ENCODE measurements at places on chromosomes 7 and 10.

DNA sequence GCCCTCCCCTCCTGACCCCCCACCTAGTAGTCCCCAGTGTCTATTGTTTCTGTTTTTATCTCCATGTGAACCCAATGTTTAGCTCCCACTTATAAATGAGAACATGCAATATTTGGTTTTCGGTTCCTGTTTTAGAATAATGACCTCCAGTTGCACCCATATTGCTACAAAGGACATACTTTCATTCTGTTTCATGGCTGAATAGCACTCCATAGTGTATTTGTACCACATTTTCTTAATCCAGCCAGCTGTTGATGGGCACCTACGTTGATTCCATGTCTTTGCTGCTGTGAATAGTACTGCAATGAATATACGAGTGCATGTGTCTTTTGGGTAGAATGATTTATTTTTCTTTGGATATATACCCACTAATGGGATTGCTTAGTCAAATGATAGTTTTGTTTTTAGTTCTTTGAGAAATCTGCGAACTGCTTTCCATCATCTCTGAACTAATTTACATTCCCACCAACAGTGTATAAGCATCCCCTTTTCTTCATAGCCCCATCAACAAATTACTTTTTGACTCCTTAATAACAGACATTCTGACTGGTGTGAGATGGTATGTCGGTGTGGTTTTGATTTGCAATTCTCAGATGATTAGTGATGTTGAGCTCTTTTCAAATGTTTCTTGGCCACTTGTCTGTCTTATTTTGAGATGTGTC lies 128.4 kb upstream of the PHYHIPL start:
- DNase-seq = no peak

DNA sequence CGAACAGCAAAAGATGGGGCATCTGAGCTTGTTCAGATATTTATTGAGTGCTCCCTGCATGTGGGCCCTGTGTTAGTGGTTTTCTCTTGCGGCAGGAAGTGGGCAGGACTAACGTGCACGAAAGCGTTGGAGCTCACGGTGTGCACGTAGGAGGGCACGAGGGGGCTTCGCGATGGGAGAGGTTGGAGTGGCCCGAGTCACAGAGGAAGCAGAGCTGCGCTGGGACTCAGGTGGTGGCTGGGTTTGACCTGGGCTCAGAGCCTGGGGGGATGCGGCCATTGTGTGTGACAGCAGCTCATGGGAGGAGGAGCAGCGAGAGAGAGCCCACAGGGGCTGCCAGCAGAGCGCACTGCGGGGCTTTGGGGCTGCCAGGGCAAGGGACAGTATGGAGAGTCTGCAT lies 7.7 kb downstream of the ZSCAN25 start:
- peak; percentile 40 for DNase-seq

DNA sequence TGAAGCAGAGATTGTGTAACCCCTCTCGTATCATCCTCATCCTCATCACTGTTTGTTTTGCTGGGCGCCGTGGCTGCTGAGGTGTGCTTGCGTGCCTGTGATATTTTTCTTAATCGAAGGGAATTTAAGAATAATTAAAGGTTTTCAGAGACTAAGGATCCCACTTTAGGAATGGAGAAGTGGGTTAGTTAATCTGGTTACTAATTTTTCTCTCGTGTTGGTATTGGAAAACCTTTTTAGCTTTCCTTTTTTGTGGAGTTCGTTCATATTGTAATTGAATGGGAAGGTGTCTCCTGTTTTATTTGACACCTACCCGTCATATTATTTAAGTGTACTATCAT lies 1.3 kb downstream of the UBN2 start:
- DNase-seq = no peak

GRCh38 chr10:112790921-112791320 lies 159.1 kb upstream of the TCF7L2 start:
- DNase-seq = no peak

DNA sequence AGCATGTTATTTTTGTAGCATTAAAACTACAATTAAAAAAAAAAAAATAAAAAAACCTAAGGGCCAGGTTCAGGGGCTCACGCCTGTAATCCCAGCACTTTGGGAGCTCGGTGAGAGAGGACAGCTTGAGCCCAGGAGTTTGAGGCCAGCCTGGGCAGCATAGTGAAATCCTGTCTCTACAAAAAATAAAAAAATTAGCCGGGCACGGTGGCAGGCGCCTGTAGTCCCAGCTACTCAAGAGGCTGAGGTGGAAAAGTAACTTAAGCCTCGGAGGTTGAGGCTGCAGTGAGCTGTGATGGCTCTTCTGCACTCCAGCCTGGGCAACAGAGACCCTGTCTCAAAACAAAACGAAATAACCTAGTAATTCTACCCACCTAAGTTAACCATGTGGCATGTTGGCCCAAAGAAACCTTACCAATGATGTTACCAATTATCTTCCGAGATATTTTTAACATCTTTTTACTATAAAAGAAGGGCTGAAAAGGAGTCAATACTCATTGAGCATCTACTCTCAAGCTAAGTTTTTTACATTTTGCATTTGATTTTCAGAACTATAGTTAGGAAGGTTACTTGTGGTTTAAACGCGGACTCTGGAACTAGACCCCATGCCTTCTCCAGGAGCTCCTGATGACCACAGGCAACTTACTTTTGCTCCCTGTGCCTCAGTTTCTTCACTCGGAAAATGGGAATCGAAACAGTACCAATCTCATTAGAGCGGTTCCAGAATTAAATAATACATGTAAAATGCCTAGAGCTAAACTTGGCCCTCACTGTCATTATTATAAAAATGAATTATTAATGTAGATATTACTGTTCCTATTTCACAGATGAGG lies 1.4 kb downstream of the ITGB1 start:
- no peak for DNase-seq

DNA sequence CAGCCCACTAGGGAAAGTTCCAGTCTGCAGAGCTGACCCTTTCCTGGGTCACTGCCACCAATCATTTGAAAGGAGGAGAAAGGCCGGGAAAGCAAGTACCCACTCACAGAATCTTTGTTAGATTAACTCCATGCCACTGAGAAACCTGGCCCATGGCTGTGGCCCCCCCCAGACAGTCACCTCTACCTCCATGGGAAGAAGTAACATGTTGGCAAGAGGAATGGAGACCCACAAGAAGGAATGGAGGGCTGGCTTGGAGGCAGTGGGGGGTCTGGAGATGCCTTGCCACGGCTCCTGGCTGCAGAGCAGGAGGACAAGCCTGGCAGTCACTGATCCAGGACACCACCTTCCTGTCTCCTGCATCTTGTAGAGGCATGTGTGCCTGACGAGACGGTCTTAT lies 32.9 kb downstream of the CUZD1 start:
- no peak for DNase-seq

DNA sequence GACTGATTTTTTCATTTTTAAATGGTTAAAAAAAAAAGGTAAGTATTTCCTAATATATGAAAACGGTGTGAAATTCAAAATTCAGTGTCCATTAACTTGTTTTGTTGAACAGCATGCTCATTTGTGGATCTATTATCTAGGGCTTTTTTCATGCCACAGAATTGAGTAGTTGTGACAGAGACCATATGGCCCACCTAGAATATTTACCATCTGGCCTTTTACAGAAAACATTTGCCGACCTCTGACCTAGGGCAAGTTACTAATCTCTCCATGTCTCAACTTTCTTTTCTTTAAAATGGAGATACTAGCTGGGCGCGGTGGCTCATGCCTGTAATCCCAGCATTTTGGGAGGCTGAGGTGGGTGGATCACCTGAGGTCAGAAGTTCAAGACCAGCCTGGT lies 41.3 kb downstream of the GRK5 start:
- DNase-seq = no peak

DNA sequence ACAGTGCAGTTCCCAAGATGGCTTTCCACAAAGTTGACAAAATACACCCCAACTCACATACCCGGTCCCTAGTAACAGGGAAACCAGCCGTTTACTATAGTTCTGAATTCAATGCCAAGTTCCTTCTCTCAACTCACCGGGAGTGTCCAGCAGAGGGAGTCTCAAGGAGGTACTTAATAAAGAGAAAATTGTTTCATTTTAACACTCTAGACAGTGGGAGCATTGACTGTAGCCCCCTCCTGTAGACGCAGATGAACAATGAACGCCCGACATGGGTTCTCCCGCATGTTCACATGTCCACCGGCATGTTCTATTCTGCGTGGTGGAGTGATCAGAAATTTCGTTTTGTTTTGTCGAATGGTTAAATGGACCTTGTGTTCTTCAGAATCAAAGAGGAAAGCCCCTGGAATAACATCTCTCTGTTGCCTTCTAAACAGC lies 1.9 kb downstream of the HIPK2 start:
- DNase-seq = peak; percentile 95

DNA sequence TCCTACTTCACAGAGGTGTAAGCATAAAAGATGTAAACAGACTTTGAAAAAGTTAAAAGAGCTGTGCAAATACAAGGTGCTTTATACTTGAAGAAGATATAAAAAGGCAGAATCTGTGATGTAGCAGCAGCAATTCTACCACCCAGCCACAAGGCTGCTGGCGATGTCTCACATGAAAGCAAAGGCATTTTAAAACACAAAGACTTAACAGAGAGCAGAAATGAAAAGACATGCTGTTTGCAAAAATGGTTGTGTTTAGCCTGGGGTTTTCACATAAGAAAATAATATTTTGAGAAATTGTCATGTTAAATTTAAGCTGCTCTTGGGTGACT lies 85.5 kb upstream of the ZNF800 start:
- DNase-seq = no peak

GRCh38 chr7:21374134-21374533 lies 53.7 kb upstream of the SP4 start:
- no peak for DNase-seq

- no peak for DNase-seq
Observed at GRCh38 chr10:97168645-97169044, 17.1 kb downstream of the SLIT1 start.

- DNase-seq = peak; percentile 34
Observed at GRCh38 chr7:99155211-99155610, 11.3 kb upstream of the SMURF1 start.

GRCh38 chr10:23173214-23174073 lies 18.7 kb upstream of the PTF1A start:
- no peak for DNase-seq

DNA sequence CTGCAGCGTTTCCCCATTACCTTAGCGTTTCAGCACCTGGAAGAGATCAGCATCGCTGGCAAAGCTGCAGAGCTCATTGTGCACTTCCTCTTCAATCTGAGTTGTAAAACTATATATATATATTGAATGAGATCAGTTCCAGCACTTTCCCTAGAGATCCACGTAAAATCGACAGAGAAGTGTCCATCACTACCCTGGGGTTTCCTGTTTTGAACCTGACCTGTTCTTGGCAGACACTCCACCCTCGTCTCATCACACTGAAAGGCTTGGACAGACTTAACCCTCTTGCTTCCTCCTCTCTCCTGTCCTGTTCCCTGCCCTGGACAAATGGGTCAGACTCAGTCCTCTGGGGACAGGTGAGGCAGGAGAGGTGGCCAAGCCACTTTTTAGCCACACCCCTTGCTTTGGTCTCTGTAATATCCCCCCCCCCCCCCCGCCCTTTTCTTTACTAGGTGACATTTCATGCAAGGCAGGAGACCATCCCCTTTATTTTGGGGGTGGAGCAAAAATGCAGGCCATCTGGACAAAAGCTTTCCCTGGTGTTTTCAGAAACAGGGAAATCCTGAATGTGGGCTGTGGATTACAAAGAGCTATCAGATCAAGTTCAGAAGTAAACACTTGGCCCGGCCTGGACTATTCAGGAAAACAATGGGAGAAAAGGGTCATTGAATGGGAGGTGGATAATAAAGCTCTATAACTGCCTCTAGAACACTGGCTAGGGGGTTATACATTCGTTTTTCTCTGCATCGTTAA lies 83.7 kb upstream of the KDM7A start:
- DNase-seq = no peak

DNA sequence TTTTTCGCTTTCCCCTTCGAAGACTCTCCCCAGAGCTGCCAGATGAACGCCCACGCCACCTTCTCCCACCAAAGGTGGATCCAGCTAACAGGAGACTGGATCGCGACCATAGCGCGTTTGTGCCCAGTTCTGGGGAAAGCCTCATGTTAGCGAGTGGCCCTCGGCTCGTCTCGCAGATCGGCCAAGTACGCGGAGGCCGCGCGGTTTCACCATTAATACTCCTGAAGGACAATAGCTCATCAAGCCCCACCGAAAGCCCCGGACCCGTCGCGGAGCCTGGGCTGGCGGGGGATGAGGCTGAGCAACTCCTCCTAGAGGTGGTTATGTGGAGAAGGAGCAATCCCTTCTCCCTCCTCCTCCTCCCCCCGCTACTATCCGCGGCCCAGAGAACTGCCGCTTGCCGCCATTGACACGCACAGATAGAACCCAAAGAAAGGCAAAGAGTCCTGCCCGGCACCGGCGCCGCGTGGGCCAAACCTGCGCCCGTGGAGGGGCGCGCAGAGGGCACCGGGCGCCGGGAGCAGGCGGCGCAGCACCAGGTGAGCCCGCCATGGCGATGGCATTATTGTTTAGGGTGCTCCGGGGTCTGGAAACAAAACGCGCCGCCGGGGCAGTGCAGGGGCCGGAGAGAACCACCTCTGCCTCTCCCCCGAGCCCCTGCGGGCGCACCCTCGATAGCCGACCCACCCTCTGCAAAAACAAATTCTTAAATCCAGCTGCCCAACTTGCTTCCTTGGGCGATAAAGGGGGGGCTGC lies at the start of gene MACROH2A2:
Gene MACROH2A2 (plus strand): TSS at position 385 of the 756 bp plus-strand sequence. CDS start 22,813 bp downstream, outside the sequence.
- peak; percentile 63 for DNase-seq

DNA sequence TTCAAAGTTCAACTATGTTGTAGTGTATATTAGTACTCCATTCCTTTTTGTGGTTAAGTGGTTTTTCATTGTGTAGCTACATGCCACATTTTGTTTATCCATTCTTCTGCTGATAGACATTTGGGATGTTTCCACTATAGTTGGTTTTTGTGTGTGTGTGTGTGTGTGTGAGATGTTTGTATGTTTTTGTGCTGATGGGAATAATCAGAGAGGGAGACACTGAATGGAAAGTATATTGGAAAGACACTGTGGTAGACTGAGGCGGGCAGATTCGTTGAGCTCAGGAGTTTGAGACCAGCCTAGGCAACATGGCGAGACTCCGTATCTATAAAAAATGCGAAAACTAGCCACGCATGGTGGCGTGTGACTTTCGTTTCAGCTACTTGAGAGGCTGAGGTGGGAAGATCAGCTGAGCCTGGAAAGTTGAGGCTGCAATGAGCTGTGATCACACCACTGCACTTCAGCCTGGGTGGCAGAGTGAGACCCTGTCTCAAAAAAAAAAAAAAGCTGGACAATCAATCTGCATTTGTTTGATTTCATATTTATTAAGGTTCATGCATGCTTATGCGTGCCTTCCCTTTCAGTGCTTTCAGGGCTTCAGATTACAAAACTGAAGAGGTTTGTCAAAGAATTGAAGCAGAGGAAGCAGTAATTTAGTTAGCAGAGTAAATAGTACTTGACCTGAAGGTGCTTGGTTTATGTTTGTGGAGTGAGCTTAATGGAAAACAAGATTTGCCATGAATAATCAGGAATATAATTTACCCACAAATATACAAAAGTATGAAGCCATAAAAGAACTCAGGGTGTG lies 14.7 kb downstream of the SEC24C start:
- no peak for DNase-seq

DNA sequence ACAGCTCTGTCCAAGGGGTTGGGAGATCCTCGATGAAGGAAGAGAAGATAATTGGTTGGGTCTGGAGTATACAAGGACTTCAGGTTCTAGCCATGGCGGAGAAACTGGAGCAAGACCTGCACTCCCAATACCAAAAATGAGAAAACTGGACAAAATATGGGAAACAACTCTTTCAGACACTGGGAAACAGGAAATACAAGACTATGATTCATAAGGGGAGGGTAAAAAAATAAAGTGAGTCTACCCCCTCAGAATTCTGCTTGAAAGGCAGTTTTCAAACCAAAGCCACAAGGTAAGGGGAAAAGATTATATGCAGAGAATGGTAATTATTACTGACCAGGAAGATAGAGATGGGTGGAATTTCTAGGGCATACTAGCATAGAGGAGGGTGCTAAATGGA lies 10.2 kb upstream of the SEC61G start:
- DNase-seq = no peak

- DNase-seq = no peak
Observed at GRCh38 chr10:107557916-107558315, 393.4 kb upstream of the SORCS1 start.

Data from hematopoietic multipotent progenitor cell treated with erythropoietin and hydrocortisone succinate and interleukin-3 and kit ligand, for 4 days (in vitro differentiated cells).